ENCODE measurements at places on chromosomes 3 and 15.

DNA sequence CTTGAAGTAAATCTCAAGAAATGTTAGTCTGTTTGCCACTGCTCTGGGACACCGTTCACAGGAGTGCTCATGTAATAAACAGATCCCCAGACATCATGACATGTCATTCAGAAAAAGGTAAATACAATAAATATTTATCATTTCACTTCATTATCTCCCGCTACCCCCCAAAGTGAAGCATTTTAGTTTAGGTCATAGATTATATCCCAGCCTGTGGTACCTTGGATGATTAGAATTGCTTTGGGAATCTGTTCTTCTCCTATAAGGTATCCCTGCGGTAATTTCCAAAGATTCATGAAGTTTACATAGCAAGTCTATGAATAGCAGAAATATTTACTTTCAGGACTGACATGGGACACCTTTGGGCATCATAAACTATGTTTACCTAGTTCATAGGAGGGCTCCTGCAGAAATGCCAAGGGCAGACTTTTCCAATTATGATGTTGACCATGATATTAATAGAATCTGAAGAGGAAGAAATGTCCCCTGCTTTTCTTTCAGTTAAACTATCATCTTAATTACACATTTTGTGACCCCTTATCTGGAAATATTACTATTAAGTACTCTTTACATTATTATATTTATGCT lies 268.0 kb downstream of the NAALADL2 start:
- no peak for DNase-seq

DNA sequence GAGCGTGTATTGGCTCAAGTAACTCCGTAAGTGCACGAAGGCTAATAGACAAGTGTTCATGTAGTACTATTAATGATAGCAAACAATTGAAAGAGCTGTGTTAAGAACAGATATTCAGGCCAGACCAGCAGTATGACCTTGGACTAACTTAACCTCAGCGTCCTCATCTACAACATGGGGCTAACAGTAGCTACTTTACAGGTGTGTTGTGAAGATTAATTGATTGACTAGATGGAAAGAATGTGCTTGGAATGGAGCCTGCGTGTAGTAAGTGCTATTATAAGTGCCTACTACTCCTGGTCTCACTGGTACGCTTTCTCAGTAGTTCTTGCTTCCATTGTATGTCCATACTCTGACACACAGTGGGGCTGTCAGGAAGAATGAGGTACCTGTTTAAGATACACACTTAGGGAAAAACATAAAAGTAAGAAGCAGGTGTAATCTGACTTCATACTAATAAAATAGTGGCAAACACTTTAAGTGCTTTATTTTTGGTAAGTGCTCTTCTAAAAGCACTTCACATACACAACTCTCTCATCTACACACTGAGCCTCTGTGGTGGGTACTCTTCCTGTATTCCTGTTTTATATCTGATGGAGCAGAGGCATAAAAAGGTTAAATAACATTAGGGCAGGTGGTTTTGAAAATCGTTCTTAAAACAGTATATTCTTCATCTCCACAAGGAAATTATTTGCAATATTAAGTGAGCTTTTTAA lies 24.3 kb upstream of the FBXL22 start:
- no peak for DNase-seq

DNA sequence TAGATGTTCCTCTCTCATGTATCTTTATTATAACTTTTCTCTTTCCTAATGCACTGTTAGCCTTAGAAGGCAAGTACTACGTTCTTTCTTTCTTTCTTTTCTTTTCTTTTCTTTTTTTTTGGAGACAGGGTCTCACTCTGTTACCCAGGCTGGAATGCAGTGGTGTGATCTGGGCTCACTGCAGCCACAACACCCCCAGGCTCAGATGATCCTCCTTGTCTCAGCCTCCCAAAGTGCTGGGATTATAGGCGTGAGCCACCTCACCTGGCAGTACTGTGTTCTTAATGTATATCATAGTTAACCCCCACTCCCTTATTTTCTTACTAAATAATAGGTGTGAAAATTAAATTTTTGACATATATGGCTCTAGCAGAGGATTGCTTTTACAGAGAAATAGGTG lies 23.1 kb downstream of the IQGAP1 start:
- no peak for DNase-seq

DNA sequence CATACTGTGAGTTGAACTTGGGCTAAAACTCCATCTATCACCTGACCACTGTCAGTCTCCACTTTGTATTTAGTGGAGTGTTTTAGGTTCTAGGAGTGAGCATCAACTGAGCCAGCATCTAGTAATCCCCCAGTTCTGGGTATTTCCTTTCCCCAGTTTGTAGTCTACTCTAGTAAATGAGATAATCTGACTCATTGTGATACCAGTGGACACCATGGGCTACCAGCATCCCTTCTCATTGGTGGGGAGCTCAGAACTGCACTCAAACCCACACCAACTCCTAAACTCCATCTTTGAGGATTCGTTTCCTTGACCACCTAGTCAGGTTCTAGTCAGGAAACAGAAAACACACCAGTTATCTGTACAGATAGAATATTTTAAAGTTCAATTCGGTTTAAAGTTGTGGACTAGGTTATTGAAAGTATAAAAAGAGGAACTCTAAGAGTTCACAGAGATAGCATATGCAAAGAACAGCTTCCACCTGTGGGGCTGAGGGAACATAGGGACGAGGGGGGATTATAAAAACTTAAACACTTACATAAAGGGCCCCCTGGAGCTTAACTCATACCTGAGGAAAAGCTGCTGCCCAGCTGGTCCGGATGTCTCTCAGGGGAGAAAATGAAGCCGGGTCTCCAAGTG lies 36.0 kb downstream of the LEO1 start:
- DNase-seq = no peak

DNA sequence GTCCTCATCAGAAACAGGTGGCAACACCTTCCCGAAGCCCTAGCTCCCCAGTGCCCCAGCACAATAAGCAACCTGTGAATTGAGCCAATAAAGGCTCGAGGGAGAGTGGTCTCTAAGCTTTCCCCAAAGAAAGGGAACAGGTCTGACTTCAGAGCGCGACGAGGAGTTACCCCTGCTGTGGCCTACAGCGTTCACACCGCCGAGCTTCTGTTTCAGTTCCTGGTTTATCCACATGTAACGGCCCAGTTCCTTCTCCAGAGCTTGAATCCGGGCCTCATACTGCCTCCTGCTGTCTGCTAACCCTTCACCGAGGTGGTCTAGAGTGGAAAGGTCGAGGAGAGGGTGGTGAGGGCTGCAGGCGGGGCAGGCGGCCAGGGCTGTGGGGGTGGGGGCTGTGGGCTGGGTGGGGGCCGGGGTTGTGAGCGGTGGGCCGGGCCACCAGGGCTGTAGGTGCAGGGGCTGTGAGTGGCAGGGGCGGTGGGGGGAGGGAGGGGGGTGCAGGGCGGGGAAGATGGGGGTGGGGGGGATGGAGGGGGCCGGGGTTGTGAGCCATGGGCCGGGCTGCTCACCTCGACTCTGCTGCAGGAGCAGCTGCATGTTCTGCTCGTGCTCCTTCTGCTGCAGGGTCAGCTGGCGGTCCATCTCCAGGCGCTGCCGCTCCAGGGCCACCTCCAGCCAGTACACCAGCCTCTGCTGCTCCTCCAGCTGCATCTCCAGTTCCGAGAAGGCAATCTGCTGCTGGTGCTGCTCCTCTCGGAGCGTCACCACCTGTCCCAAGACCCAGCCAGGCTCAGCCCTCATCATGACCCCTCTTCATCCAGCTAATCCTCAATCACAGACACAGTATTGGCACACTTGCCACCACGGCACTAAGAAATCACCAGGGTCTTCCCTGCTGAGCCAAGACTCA lies 26.2 kb downstream of the KIF7 start:
- no peak for DNase-seq

- no peak for DNase-seq
Observed at GRCh38 chr3:121883507-121883906, 10.7 kb upstream of the SLC15A2 start.

- no peak for DNase-seq
Observed at GRCh38 chr3:29936054-29936453, 655.2 kb downstream of the RBMS3 start.
